ENCODE measurements at places on chromosomes 16 and 17. TPM values are rescaled to one million over a fixed set of nuclear protein-coding genes. Genes with fewer than 3 reads are reported as not detected.

- no peak for DNase-seq
These were observed 65.6 kb downstream of the XYLT1 start for GRCh38 chr16:17404941-17405689.

DNA sequence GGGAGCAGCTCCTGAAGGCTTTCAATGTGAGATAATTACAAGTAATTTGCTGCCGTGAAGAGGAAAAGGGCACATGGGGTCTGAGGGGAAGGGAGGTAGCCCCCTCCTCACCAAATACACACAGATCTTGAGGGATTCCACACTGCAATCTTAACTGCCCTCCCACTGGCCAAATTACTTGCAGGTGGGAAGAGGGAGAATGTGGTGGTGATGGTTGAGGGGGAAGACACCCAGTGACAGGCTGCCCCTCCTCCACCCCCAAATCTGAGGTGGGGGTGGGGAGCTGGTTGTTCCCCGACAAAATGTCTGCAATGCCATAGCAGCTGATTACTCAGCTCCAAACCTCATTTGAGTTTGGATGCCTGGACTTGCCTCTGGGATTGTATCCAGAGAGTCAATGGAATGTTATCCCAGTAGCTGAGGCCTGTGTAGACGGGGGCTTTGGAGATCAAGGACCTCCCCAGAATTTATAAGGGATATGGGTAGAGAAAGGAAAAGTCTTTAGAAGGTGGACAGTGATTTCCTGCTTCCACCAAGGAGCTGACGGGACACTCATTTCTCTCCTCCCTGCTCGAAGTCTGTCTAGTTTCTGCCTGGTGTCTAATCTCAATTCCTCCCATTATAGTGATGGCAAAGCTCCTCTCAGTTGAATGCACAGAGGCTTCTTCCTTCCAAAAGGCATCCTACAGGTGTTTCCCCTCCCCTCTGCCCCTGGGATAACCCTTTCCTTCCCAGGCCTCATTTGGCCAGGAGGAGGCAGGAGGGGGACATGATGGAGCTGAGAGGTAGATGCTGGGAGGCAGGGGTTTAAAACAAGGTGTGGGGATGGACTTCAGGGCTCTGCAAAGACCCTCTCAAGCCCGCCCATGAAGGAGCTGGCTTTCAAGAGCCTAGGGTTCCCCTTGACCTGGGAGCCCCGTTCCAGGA is 8.7 kb downstream of the DLX4 start:
- no peak for DNase-seq

GRCh38 chr17:39926135-39926587 is 1.2 kb downstream of the ORMDL3 start:
- DNase-seq = no peak

DNA sequence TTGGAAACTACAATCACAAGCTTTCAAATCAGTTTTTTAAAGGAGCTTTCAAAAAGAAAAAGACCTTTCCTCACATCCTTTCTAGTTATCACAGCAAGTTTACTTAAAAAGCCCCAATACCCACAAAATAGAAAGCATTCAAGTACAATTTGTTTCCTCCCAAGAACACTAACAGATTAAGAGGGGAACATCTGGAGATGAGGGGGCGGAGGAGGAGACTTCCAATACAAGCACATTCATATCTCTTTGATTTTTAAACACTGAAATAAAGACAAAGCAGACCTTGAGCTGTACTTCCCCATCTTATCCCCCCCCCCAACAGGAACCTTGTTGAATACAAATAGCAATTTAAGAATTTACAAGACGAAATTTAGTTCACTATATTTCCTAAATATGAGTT is 2.0 kb downstream of the YWHAE start:
- DNase-seq = no peak

GRCh38 chr16:50386774-50387173 is 18.0 kb upstream of the BRD7 start:
- DNase-seq = no peak

GRCh38 chr17:70520447-70520846 is 351.1 kb downstream of the KCNJ2 start:
- DNase-seq = no peak

GRCh38 chr16:24988593-24989338 is 26.4 kb downstream of the ARHGAP17 start:
- peak; percentile 92 for DNase-seq

GRCh38 chr17:46820592-46821450 is 2.3 kb upstream of the WNT3 start:
- no peak for DNase-seq

GRCh38 chr16:6495486-6496210 is 837.0 kb upstream of the RBFOX1 start:
- no peak for DNase-seq

- no peak for DNase-seq
These were observed 3.0 kb upstream of the NLRC3 start for GRCh38 chr16:3580251-3580651.

The NRN1L gene
- not detected for total RNA-seq

The LLGL2 gene
- 5.4 TPM for total RNA-seq

The PIRT gene
- not detected for total RNA-seq

The CNGB1 gene
- total RNA-seq = not detected

The TLCD1 gene
- total RNA-seq = 1.8 TPM

The OTOP2 gene
- total RNA-seq = not detected

The ITGA2B gene
- 0.48 TPM for total RNA-seq

The KRT14 gene
- total RNA-seq = 0.66 TPM

The SBK1 gene
- 0.51 TPM for total RNA-seq

The HP gene
- not detected for total RNA-seq
